ENCODE measurements at places on chromosomes 16 and 17.

- no peak for DNase-seq
Observed at GRCh38 chr16:13120091-13120490, 218.7 kb downstream of the SHISA9 start.

DNA sequence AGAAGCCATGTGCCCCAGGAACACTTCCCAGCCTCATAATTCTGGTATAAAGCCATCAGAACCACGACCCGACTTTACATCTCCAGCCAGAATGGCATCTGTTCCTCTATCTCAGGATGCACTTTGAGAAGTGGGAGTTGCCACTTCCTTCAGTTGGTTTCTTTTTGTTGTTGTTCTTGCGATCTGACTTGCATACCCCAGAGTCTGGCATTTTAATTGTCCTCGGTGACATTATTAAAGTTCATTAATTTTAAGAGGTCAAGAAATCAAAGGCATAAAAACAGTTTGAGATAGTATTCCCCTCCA, 13.5 kb downstream of the MARCHF10 start:
- no peak for DNase-seq

GRCh38 chr17:78131172-78132083, 857 bp downstream of the TMC8 start:
- DNase-seq: peak; percentile 52

GRCh38 chr16:85227946-85228862, 115.9 kb upstream of the CIBAR2 start:
- DNase-seq: no peak

DNA sequence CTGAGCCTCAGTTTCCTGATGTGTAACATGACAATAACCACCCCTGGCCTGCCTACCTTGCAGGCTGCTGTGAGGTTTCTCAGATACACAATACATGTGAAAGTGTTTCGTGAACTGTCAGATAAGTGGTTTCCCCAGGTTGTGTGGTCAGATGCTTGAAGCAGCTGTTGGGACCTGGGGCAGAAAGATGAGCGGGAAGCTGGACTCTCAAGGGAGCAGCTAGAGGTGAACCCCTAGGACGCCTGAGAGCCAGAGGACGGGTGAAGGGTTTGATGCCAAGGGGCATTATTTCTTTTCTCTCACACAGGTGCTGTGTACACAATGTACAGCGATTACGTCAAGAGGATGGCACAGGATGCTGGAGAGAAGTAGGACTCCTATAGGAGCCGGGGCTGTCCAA, 2.3 kb downstream of the HIGD1B start:
- no peak for DNase-seq

DNA sequence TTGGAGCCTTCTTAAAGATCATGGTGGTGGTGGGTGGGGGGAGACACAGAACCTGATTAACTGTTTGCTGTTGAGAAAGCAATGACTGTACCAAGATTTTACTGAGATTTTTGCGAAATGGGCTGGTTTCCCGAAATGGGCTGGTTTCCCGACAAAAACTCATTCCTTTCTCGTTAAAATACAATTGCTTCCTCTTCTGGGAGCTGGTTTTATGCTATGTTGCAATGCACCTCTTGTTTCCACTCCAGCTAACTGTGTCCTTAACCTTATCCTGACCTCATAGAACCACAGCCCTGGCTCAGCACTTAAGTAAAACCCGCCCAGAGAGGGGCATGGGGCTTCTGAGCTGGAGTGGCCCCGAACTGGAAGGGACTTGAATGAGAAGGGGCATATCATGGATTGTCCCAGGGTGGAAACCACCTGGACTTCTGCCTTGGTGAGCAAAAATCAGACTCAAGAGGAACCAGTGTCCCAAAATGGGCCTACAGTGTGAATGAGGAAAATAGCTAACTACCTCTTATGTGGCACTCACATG, 20.9 kb downstream of the FAM20A start:
- no peak for DNase-seq

- DNase-seq: no peak
Observed at GRCh38 chr16:795580-796229, 4.8 kb downstream of the GNG13 start.

DNA sequence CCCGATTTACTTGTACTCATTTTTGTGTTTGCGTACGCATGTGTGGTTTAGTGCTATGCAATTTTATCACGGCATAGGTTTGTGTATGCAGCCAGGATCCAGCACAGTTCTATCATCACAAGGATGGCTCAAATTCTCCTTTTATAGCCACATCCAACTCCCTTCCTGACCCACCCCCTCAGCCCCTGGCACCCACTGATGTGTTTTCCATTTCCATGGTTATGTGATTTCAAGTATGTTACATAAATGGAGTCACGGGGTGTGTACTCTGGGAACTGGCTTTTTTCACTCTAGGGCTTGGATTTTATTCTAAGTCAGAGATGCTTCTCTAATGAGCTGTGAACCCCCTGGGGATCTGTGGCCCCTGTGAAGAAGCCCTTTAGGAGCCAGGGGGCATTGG, 16.8 kb downstream of the IL4R start:
- DNase-seq: no peak

- DNase-seq: no peak
Observed at GRCh38 chr17:40519089-40519775, 17.8 kb upstream of the TNS4 start.

Measured in CD8-positive, alpha-beta memory T cell (primary cell).